ENCODE measurements at places on chromosomes 1 and 21.

GRCh38 chr1:184445997-184446396, 59.2 kb downstream of the C1orf21 start:
- DNase-seq: no peak

DNA sequence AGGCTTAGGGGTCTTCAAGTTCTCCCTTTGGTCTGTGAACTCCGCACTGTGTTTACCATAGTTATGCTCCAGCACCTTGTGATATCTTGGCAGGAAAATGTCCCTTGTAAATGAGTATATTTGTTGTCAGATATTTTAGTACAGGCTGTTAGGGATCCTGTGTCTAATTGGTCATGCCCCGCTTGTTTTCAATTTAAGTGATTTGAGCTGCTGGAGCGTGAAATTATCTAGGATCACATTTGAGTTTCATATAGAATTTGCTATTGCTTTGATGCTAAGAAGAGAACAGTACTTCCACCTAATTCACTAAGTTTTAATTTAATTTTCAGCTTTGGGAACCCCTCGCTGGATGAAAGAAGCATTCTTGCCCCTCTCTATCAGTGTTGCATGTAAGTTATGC, 15.4 kb upstream of the TOR3A start:
- no peak for DNase-seq

DNA sequence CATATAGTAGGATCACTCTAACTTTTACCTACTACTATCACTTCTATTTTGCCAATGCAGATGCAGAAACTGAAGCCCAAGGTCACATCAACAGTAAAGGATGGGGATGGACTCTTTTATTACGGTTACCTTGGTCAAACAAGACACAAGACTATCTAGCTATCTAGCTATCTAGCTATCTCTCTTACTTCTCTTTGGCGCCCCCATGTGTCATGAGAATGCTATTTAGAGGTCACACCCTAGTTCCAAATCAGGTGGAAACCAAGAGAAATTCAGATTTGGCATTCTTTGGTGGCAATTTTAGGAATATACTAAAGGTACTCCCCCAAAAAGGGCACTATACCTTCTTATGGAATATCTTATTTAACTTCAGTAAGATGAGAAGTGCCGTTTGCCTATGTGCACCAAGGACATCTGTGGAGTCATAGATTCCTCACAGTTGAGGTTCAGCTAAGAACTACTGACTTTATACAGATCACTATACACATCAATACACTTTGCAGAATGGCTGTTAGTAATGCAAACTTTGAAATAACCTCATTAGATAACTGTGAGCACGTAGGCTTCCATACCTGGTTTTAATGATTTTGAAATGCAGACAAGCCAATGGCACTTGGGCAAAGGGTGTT, 6.7 kb downstream of the ZNF648 start:
- DNase-seq: peak; percentile 62

DNA sequence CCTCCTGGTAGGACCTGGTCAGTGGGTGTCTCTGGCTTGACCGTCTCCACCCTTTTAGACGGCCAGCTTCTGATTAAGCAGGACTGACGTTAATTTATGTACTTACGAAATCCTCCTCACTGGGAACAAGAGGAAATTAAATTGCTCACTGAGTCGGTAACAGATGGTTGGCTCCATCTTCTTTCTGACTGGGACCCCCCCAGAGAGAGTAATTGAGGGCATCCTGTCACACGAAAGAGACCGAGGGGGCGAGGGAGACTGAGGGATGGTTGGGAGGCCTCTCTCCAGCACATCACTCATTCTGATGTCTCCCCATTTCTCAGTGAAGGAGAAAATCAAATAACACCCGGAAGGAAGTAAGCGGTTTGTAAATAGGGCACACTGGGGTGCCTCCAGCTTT, 104.8 kb downstream of the OMA1 start:
- DNase-seq: no peak

GRCh38 chr1:221776495-221777301, 34.8 kb upstream of the DUSP10 start:
- DNase-seq: no peak

DNA sequence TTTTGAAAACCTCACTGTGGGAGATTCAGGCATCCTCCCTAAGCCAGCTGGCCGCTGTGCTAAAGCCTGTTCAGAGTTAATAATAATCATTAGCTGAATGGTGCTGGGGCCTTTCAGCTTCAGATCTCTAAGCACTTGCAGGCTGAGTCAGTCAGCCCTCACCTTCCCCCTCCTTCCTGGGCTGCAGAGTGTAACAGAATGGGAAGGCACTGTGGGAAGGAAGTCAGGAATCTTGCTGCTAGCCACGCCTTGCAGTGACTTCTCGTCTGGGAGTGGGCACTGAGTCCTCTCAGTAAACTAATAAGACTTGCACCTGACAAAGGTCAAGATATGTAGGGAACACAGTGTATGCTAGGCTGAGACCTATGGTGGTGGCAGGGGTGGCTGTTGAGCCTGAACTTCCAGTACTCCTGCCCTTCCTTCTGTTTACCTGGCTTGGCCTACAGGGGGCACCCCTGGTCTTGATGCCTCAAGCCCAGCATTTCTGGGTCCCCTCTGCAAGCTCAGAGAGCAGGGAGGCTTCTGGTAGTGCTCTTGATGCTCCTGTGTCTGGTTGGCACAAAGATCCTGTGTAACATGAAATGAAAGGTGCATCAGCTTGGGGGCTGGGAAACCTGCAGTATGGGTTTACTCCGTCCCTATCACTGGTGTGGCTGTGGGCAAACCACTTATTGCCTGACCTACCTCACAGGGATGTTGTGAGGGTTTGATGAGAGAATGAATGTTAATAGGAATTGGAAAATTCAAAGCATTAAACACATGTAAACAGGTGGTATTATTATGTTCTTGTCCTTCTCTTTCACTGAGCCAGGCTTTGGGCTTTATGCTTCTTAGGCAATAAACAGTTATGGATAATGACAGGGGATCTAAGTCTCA, 6.0 kb downstream of the CYB561D1 start:
- peak; percentile 62 for DNase-seq

- no peak for DNase-seq
Observed at GRCh38 chr1:192974701-192975100, 84.5 kb downstream of the UCHL5 start.

DNA sequence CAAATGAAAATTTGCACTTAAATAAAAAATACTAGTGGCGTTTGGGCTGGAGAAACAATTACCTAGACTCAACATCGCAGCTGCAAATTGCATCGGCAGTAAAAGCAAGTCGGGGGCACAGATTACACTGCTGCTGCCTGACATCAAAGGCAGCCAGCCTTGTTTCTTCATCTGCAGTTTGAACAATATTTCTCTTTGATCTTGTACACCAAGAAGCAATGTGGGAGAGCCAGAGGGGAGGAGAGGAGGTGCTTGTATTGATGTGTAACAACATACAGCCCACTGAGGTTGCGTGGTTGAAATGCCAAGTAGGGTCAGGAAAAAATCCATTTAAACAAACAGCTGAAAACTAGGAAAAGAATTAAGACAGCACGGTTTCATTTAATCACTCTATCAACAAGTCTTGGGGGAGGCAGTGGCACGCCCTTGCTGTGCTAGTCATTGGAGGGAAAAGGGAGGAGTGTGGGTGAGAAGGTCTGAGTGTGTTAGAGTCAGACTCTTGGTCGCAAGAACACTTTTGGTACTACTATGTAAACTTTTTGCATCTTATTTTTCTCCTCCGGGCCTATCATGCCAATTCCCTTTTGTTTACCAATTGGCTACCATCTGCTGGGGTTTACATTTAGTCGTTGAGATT, 456.5 kb downstream of the OMA1 start:
- no peak for DNase-seq

GRCh38 chr1:23869051-23869450, 961 bp upstream of the FUCA1 start:
- no peak for DNase-seq

DNA sequence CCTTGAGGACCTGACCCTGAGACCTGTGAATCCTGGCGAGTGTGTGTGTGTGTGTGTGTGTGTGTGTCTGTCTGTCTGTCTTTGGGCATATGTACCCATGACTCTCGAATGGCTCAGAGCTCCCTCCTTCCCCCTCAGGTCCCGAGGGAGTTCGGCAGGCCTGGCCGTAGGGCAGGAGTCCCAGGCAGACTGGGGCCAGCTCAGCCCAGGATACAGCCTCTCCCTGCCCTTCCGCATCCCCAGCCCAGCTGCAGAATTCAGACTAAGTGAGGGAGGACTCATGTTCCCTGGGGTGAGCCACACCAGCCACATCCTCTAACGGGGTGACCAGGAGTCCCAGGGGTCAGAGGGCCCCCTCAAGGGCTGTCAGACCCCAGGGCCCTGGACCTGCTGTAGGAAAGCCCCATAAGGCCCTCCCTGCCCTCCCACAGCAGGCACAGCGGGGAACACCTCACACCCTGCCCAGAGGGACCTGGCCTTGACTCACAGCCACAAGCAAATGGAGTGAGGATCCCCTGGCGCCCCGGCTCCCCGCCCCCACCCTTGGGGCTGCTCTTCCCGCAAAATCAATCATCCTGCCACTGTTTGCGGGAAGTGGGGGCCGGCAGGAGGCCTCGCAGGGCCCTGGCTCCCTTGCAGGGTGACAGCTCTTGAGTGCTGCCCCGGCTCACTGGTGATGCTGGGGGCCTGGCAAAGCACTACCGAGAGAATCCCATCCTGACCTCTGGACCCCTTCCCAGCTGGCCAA, 101.7 kb upstream of the CASZ1 start:
- DNase-seq: no peak

DNA sequence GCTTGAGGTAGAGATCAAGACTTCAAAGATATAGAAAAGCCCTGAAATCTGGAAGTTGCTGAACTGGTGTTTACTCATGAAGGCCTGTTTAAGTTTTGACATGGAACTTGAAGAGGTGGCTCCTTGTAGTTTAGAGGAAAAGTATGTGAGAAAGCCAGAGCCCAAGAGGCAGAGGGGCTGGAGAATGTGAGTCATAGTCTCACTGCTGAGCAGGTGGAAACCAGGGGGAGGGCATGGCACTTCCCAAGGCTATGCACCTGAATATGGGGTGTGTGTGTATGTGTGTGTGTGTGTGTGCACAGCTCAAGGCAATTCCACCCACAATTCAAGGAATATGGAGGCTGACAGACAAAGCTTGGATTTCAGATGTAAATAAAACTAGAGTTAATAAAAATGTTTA, 46.8 kb upstream of the C1orf198 start:
- no peak for DNase-seq

- no peak for DNase-seq
Observed at GRCh38 chr1:84330125-84330984, 28.8 kb downstream of the SAMD13 start.

DNA sequence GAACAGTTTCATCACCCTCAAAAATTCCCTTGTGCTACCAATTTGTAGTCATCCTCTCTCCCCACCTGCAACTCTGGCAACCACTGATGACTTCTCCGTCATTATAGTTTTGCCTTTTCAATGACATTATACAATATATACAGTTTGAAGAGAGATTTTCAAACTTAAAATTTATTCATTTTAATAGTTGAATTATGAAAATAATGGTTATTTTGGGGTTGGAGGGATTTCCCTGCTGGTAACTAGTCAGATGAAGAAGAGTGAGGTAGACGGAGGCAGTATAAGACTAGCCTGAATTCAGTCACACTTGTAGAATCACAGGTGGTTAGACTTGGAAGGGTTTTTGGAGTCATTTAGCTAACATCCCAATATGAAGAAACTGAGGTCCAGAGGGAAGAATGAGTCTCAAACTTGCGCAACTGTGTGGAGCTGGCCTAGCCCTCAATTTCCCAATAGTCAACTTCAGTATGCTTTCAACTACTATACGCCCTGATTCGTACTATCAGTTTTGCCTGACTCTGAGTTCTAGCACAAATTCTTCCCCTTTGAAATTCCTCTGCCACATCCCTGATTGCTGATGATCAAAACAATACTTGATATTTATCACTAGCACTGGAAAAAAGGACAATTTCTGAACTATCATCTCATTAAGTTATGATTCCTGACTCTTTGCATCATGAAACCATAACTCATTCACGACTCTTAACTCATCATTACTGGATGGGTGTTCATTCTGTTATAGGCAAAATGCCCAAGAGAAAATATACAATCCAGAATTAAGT, 54.2 kb downstream of the VANGL2 start:
- no peak for DNase-seq

- no peak for DNase-seq
Observed at GRCh38 chr1:43322506-43322905, 15.1 kb upstream of the MPL start.

- DNase-seq: no peak
Observed at GRCh38 chr1:5220421-5220820, 566.0 kb downstream of the AJAP1 start.

DNA sequence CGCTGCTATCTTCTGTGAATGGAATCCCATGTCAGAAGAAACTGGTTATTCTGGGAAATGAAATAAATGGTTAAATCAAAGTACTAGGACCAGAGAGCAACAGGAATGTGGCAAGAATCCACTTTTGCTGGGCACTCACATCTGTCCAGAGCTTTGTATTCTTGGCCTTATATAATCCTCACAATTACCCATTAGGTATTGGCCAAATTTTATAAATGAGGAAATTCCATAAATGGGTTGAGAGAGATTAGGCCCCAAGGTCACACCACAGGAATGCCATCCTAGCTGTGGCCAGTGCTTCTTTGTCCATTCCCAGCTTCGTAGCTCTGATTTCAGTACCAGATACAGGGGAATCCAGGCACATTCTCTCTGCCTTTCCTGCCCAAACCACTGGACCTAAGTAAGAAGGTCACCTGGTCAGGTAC, 76.1 kb upstream of the HOOK1 start:
- no peak for DNase-seq

- DNase-seq: no peak
Observed at GRCh38 chr1:81170721-81171120, 630.0 kb upstream of the ADGRL2 start.

DNA sequence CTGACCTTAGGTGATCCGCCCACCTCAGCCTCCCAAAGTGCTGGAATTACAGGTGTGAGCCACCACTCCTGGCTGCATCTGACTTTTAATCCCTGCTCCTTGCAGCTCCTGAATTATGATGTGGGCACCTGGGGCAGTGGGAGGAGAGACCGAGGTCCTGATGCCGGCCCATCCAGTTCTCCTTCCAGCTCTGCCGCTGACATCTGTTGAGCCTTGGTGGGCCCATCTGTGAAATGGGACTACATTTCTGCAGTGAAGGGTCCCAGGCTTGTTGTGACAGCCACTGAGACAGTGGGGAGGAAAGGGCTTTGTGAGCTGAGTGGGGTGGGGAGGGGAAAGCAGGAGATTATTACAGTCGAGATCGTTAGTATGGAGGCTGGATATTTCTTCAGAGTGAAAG, 11.8 kb downstream of the PLA2G2F start:
- no peak for DNase-seq

DNA sequence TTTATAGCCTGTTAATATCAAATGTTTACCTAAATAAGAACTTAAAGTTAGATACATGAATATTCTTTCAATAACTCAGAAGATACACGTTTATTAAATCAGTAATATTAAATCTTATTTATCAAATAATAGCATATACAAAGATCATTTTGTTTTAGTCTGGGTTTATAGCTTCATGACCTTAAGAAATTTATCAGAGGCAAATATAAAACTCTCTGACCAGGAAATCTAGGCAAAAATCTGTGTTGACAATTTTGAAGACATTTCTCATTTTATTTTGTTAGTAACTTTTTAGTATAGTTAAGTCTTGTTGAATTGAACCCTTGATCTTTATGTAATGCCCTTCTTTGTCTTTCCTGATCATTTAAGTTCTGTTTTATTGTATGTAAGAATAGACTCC, 46.4 kb downstream of the PRKACB start:
- no peak for DNase-seq

- no peak for DNase-seq
Observed at GRCh38 chr1:240193679-240194078, 102.0 kb downstream of the FMN2 start.
